ENCODE measurements at places on chromosomes 16 and 17. TPM values are rescaled to one million over a fixed set of nuclear protein-coding genes. Genes with fewer than 3 reads are reported as not detected.

- H3K36me3 ChIP-seq = no peaks in the 10 kb centered on the region
- H3K4me3 ChIP-seq = peak within 1 kb of the TSS; percentile 96
- H3K27me3 ChIP-seq = no peaks in the 10 kb centered on the region
- H3K4me1 ChIP-seq = peaks cover 21% of the 10 kb centered on the region
- H3K27ac ChIP-seq = peak within 1 kb of the TSS; percentile 79
- DNase-seq = peak; percentile 74
Measured at GRCh38 chr16:1771188-1771863, at the start of gene NME3. Gene NME3, minus strand, starts transcription at chr16:1771543. Its CDS starts 9 bp downstream, at chr16:1771534.

- H3K4me1 ChIP-seq = no peaks in the 10 kb centered on the region
- H3K27ac ChIP-seq = no peak overlapping the region
- no peaks in the 10 kb centered on the region for H3K36me3 ChIP-seq
Measured at GRCh38 chr17:1918346-1919162, 88.7 kb downstream of the RPA1 start.

DNA sequence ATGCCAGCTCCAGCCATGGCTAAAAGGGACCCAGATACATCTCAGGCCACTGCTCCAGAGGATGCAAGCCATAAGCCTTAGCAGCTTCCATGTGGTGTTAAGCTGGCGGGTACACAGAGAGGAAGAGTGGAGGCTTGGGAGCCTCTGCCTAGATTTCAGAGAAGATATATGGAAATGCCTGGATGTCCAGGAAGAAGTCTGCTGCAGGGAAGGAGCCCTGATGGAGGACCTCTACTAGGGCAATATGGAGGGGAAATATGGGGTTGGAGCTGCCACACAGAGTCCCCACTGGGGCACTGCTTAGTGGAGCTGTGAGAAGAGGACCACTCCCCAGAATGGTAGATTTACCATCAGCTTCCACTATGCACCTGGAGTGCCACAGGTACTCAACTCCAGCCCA lies 32.1 kb downstream of the RNF112 start:
- H3K27ac ChIP-seq = no peak overlapping the region
- H3K27me3 ChIP-seq = no peaks in the 10 kb centered on the region
- no peaks in the 10 kb centered on the region for H3K4me1 ChIP-seq
- no peak for DNase-seq

The TXNDC17 gene
- 110 TPM for total RNA-seq

DNA sequence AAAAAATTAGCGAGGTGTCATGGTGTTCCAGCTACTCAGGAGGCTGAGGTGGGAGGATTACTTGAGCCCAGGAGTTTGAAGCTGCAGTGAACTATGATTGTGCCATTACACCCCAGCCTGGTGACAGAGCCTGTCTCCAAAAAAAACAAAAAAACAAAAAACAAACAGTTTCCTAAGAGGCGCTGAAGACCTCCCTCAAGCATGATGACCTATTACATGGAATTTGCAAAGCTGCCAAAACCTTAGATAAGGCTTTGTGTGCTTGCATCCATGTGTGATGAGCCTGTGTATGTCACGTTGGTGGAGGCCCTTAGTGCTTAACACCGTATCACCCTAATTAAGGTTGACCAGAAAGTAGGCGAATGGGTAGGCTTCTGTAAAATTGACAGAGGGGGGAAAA lies 143.5 kb downstream of the PPM1E start:
- no peaks in the 10 kb centered on the region for H3K4me1 ChIP-seq
- DNase-seq = no peak
- no peaks in the 10 kb centered on the region for H3K27me3 ChIP-seq
- no peak overlapping the region for H3K4me3 ChIP-seq
- no peaks in the 10 kb centered on the region for H3K36me3 ChIP-seq

- no peaks in the 10 kb centered on the region for H3K27me3 ChIP-seq
- DNase-seq = no peak
- no peaks in the 10 kb centered on the region for H3K4me1 ChIP-seq
- H3K4me3 ChIP-seq = no peak overlapping the region
- H3K36me3 ChIP-seq = no peaks in the 10 kb centered on the region
- no peak overlapping the region for H3K27ac ChIP-seq
Measured at GRCh38 chr16:53529513-53529912, 26.5 kb upstream of the AKTIP start.

GRCh38 chr16:88406096-88407041 lies 23.6 kb downstream of the ZNF469 start:
- peaks cover 4% of the 10 kb centered on the region for H3K4me1 ChIP-seq
- H3K4me3 ChIP-seq = no peak overlapping the region
- no peak for DNase-seq
- no peak overlapping the region for H3K27ac ChIP-seq

DNA sequence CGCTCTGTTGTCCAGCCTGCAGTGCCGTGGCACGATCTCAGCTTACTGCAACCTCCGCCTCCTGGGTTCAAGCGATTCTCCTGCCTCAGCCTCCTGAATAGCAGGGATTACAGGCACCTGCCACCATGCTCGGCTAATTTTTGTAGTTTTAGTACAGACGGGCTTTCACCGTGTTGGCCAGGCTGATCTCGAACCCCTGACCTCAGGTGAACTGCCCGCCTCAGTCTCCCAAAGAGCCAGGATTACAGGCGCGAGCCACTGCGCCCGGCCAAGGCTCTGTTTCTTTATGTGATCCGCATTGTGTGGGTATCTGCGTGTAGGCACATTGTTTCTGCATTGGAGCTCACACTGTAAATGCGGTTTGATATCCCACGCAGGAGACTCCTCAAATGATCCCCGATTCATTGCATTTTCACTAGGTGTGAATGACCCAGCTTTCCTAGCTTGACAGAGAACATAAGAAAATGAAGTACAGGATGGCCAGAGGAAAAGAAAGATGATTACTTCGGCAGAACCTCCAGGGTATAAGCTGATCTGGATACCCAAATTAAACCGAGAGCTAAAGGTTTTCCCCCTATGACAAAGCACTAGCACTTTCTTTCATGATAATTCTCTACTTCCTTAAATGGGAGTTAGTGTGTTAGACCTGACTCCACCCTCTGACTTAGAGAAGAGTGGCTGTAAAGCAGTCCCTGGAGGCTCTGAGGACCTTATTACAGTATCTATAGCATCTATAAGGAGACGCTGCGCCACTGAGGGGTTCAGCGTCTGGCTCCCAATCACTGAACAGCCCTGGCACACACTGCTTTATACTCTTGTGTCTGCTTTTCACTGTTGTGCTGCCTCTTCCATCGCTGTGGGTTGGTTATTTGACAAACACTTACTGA lies 17.3 kb downstream of the COTL1 start:
- H3K4me1 ChIP-seq = peaks cover 90% of the 10 kb centered on the region
- no peak for DNase-seq
- no peaks in the 10 kb centered on the region for H3K27me3 ChIP-seq

DNA sequence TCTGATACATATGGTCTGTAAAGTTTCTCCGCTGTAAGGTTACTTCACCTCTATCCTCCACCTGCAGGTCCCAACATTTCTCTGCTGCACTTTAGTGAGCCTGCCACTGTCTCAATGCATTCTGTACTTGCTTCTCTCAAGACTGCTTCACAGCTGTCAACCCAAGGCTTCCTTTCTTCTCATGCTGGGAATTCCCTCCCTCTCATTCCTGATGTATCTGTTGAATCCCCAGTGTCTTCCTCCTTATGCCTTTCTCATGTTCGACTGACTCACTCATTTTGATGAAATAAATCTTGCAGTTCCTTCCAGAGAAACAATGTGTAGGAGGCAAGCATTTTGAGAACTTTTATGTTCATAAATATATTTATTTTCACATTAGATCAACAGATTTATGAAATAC lies 288.3 kb downstream of the CNTNAP4 start:
- H3K4me3 ChIP-seq = no peak overlapping the region
- H3K27ac ChIP-seq = no peak overlapping the region
- H3K27me3 ChIP-seq = no peaks in the 10 kb centered on the region
- no peaks in the 10 kb centered on the region for H3K36me3 ChIP-seq
- no peaks in the 10 kb centered on the region for H3K4me1 ChIP-seq
